CD4-positive, alpha-beta T cell treated with Interleukin-2 at 100 ng/mL for 4 hours (primary cell): ENCODE measurements at places on chromosomes 6 and 20.

DNA sequence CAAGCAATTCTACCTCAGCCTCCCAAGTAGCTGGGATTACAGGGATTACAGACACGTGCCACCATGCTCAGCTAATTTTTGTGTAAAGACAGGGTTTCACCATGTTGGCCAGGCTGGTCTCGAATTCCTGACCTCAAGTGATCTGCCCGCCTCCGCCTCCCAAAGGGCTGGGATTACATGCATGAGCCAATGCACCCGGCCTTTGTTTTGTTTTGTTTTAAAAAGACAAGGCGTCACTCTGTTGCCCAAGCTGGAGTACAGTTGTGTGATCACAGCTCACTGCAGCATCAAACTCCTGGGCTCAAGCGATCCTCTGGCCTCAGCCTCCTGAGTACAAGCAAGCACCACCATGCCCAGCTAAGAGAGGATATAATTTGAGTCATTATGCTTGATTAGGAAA lies 5.4 kb downstream of the SERINC3 start:
- DNase-seq: no peak

- no peak for DNase-seq
Observed at GRCh38 chr6:122069932-122070331, 329.5 kb upstream of the HSF2 start.

GRCh38 chr20:62831854-62832211 lies 15.0 kb downstream of the COL9A3 start:
- DNase-seq: no peak

GRCh38 chr6:89071036-89071435 lies 9.5 kb upstream of the PNRC1 start:
- DNase-seq: no peak

- DNase-seq: no peak
Observed at GRCh38 chr6:97422171-97422570, 139.2 kb upstream of the MMS22L start.

DNA sequence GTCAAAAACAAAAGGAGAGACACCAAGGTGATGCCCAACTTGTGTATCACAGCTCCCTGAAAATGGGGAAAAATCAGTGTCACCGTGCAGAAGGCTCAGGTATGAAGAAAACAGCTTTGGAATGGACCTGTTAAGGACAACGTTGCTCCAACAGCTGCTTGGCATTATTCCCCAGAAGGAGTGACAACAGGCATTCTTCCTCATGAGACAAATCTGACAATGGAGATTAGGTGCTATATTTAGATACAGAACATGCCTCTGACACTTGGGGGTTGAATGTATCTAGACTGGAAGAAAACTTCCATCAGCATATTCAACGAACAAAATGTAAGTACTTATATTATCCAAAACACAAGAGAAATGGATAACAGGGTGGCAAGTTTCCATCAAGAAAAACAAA lies 87.7 kb downstream of the MBOAT1 start:
- DNase-seq: no peak
